ENCODE measurements at places on chromosomes 3 and 15.

DNA sequence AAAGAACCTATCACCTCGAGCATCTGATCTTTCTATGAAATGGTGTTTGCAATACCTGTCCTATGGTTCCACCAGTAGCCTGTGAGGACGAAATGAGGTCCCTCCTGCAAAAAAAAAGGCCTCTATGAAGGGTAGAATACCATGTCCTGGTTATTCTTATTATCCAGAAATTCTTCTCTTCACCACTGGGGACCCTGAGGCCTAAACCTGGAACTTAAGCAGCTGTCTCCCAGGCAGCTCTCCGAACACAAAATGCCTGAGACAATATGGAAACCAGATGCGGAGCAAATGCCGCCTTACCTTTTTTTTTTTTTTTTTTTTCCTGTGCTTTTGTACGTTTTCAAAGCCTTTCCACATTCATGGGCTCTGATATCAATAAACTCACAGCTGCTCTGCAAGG is 62.1 kb upstream of the WNT5A start:
- DNase-seq, result no peak

DNA sequence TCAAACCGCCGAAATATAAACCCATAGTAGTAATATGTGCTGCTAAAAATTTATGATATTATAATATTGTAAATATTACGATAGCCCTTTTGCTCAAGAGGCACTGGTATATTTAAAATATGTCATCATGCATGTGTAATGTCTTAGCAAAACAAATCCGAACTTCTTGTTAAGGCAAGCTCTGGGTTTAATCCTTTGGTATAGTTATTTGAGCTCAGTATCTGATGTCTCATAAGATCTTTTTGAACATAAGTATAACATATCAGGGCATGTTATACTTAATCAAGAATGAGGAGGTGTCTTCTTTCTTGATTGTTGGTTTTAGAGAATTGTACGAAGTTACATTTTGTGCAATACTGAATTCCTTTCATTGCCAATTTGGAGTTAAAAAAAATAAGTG is 154.1 kb upstream of the CBLB start:
- DNase-seq, result no peak

- no peak for DNase-seq
Measured at GRCh38 chr15:61422773-61423172, 193.7 kb upstream of the RORA start.

DNA sequence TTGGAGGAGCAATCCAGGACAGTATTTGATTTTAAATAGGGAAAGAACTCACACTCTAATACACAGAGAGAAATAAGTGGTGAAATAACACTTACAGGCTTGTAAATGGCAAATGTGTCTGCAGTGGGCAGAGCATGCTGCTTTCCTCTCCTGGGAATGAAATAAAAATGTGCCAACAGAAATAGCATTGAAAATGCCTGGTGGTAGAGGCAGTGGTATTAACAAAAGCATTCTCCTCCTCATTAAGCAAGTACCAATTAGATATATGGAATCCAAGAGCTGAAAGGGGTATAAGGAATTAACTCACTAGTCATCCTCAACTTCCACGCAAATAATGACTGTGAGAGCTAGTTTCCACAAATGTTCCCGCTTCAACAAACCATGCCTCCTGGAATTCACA is 364.1 kb upstream of the KCNMB2 start:
- no peak for DNase-seq

- no peak for DNase-seq
Measured at GRCh38 chr3:3745693-3746092, 53.5 kb upstream of the LRRN1 start.

Data from CD4-positive, alpha-beta T cell treated with Interleukin-21 for 1 hour (primary cell).